ENCODE measurements at places on chromosomes 7 and 10.

- DNase-seq = no peak
Measured at GRCh38 chr10:32051926-32052325, 4.3 kb downstream of the KIF5B start.

DNA sequence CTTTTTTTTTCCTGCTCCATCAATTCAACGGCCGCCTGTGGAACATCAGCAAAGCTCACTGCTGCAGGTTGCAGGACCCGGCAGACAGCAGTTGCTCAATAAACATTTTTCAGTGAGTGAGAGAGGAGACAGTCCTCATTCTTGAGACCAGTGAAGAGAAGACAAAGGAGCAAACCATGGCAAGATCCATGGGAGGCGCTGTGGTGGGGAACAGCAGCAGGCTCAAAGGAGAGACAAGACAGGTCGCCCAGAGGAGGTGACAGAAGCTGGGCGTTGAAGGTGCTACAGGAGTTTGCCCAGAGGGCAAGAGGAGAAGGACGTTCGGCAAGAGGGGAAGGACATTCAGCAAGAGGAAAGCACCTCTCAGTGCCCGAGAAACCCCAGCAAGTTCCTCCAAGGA, 74.5 kb upstream of the FGFR2 start:
- DNase-seq = no peak

- no peak for DNase-seq
Measured at GRCh38 chr7:5629941-5630340, 151.5 kb downstream of the RNF216 start.

DNA sequence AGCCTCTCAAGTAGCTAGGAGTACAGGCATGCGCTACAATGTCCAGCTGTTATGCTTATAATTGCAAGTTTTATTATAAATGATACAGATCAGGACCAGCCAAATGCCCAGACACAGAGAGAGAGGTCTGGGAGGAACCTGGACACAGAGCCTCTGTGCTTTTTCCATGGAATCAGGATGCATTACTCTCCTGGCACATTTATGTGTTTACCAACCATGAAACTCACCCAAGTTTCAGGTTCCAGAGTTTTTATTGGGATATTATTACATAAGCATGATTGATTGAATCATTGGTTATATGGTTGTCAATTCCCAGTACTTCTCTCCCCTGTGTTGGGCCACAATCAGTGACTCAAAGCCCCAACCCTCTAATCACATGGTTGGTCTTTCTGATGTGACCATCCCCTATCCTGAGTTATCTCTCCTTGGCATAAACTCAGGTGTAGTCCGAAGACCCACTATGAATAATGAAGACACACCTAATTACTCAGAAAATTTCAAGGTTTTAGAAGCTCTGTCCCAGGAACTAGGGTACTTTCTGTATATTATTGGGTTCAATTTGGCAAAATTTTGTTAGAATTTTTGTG, 30.6 kb downstream of the MXI1 start:
- no peak for DNase-seq

Data from right lung (tissue), 10 donors.